Kidney capillary endothelial cell (primary cell): ENCODE measurements at places on chromosomes 5 and 9.

DNA sequence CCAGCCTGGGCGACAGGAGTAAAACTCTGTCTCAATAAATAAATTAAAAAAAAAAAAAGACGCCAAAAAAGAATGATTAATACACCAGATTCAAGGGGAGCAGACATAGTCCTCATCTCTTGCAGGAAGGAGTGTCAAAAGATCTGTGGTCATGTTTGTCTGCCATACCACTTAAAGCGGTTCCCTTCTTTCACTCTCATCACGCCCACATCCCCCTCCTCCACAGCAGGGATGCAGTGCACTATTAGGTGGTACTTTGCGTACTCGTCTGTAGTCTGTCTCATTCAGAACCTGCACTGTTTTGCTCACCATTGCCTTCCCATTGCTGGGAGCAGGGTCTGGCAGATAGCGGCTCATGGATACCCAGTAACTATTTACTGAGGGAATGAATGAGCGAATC is 11.2 kb downstream of the CDHR2 start:
- no peak for DNase-seq

DNA sequence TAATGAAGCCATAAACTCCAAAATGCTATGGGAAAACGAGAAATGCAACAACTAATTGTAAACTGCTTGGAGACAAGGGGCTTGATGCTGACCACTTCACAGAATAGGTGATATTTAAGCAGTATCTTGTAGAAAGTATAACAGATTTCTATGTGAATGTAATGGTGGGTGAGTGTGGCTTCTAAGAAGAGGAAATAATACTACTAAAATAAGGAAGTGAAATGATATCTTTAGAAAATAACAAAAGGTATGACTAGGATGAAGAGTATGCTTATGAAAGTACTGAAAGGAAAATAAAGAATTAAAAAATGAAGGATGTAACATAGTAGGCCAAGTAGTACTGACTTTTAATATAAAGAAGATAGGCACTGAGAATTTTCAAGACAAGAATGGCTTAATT is 94.2 kb downstream of the AGTPBP1 start:
- DNase-seq: no peak

DNA sequence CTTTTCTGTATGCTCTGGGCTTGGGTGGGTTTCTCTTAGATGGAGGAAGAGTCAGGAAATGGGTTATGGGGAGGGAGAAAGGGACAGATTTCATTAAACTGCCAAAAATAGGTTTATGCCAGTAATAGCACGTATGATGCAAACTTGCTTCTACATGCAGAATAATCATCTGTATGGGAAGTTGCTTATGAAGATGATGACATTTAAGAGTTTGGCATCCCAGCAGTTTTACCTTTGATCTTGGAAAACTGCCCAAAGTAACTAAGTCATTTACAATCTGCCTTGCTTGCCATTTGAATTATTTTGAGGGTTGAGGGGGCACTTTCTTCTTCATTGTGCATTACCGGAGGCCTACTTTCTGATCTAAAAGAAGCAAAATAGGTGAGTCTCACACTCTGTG is 282.9 kb upstream of the ANKRD55 start:
- DNase-seq: no peak

DNA sequence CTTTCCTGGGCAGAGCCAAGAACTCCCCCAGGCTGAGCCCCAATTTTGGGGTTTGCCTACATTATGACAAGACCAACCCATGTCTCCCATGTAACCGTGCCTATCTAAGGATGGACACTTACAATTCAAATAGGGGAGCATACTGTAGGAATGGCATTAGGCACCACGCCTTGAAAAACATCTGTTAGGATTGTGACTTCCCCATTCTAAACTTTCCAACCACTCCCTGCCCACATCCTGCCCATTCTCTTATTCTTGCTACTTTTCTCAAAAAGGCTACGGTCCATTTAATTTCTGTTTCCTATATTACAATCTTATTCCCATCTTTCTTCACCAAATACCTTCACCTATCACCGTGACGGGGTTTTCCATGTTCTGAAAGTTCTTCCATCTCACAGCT is 99.2 kb downstream of the LPAR1 start:
- no peak for DNase-seq

GRCh38 chr9:101569741-101570501 is 24.8 kb downstream of the PPP3R2 start:
- no peak for DNase-seq

GRCh38 chr9:114357911-114358328 is 28.3 kb downstream of the ORM2 start:
- DNase-seq: no peak

DNA sequence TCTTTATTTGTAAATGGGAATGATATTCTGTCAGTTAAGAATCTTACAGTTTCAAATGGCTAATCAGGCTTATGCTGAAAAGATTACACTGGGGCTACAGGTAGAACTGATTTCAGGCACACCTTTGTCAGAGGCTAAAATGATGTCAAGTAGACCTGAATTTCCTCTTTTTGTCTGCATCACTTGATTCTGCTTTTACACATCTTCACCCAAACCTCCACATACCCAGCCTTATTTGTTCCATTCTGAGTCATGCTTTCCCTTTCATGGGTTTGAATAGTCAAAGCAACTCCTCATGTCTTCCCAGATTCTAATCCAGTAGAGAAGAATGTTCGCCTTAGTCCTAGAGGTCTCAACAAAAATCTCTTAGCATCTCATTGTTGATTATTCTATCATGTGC is 156.4 kb downstream of the CWC27 start:
- no peak for DNase-seq

DNA sequence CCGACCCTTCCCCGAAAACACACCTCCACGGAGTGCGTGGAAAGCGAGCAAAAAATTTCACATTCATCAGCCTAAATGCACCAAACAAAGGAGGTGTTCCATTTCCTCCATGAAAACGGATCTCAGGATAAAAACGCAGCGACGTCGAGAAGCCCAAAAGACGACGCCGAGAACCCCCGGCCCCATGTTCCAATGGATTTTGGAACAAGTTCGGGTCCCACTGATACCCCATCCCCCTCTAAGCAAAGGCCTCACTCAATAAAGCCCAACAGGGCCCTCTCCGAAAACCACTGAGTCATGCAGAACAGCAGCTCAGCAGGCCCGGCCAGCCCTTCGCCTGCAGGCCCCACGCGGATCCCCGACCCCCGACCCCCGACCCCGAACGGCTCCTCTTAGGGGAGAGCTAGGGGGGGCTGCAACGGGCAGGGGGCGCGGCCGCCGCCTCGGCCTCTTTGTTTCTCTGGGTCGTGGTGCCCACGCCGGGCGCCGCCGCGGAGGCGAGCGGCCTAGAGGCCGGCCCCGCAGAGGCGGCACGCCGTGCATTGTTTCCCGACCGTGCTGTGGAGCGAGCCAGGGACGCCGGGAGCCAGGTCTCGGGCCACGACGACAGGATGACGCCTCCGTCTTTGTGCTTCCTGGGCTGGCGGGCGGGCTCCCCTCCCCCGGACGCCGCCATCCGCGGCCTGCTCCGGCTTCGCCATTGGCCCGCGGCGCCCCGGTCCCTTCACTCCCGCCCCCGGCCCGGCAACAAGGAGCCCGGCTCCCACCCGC is 915 bp downstream of the ZFAND5 start:
- DNase-seq: peak; percentile 63

GRCh38 chr9:1604942-1605560 is 410.1 kb upstream of the SMARCA2 start:
- peak; percentile 39 for DNase-seq

DNA sequence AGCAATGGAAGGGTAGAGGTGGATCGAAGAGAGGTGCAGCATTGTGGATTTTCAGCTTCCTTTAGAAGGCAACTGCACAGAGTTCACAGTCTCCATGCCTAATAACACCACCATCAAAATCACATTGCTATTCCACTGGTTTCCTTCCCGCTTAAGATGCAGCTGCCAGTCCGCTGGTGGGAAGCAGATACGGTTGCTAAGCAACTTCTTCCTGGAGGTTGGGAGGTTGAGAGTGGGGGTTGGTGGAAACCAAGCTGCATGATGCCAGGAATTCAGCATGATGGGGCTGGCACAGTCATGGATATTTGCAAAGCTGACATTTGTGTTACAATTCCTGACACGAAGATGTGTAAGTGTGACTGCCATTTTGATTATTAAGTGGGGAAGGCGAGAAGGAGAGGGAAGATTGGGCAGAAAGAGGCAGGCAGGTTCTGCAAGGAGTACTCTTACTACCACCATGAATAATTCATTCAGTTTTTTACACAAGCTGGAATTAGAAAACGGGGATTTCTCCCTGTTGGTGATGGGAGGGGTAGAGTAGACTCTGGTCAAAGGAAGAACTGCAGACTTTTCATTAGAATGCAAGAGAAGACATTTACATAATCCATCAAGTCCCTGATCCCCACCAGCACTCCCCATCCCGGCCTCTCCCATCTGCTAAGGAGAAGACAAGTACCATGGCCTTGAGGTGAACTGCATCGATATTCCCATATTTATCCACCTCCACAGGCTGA is 87.5 kb downstream of the GLDC start:
- peak; percentile 21 for DNase-seq

GRCh38 chr9:36787709-36788108 is 215.0 kb downstream of the MELK start:
- no peak for DNase-seq

GRCh38 chr9:6076851-6077250 is 61.4 kb upstream of the RANBP6 start:
- peak; percentile 58 for DNase-seq

DNA sequence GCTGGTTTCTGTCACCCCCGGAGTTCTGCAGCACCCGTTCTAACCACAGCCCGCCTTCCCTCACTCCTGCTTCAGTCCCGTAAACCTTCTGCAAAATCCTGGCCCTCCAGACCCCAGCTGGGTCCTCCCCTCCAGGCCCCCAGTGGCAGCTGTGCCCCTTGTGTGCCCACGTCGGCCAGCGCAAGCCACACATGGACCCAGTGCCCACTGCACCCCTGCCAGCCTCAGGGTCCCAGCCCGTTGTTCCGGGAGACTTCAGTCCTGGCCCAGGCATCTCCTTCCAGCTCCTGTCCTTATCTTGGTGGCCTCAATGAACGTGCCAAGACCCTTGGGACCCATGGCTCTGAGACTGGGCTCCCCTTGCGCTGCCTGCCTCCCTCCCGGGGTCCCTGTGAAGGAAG is 43.2 kb downstream of the EXD3 start:
- no peak for DNase-seq
